Common myeloid progenitor, CD34-positive (primary cell): ENCODE measurements at places on chromosomes 6 and 20.
A peak's percentile ranks its signal among the peaks of the same experiment; 100 is the strongest.

DNA sequence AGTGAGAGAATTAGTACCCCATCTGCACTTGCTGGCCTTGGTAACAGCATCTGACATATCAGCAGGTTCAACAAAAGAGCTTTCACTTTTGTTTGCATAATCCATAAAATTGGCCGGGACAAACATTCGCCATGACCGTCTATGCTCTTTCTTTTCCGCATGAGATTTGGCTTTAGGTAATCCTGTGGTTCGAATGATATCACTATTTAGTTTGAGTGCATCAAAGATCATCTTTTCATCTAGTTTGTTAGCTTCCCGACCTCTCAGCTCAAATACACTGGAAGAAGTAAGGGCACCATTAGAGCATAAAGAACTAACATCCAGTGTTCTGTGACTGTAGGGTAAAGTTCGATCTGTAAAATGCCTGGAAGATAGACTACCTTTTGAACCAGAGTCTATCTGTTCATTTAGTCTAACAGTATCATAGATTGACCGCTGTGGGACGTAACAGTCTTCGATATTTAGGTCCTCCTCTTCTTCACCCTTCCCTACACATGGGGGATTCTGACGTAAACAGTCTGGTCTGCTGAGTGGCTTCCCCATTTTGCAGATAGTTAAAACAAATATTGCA lies 101.6 kb downstream of the DST start:
- peak; percentile 41 for DNase-seq

DNA sequence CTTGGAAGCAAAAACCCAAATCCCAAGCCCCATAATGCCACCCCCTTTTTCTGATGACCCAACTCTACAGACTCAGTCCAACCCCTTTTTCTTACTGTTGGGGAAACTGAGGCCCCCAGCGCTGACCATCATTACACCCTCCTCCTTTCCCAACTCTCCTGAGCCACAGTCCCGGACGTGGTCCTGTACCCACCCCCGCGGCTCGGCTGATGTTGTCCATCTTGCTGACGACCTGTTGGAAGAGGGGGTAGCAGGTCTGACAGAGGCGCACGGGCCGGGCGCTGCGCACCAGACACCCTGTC lies 533 bp downstream of the OSTM1 start:
- DNase-seq: no peak

GRCh38 chr6:37103169-37104039 lies 66.5 kb upstream of the PIM1 start:
- peak; percentile 82 for DNase-seq

DNA sequence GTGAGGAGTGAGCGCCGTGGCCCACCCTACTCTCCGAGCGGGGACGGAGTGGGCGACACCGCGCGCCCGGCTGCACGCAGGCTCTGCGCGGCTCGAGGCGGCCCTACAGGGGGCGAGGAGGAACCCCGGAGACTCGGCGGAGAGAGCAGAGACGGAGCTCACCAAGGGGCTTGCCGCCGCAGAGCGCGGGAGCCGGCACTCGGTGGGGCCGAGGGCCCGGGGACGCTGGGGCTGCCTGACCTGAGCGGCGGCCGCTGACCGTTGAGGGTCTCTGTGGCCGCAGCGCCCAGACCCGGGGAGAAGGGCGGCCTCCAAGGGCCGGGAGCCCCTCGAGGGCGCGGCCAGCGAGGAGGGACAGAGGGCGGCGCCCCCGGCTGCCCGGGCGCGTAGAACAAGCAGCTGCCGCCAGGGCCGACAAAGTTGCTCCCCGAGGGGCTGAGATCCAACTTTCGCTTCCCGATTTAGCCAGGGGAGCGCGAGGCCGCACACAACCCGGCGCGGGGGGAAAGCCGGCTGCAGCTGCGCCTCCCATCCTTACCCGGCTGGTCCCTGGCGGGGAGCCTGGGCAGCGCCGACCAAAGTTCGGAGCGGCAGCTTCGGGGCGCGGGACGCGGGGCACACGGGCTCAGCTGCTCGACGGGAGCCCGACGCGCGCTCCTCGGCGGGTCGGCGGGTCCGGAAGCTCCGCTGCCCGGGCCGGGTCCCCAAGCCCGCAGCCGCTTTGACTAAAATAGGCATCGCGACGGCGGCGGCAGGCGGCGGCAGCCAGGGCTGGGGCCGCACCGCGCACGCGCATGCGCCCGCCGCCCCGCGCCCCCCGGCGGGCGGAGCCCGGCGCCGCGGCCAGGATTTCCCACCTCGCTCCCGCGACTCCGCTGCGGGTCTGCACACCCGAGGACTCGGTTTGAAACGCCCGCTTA lies 43.1 kb downstream of the POPDC3 start:
- DNase-seq: peak; percentile 31

- no peak for DNase-seq
Observed at GRCh38 chr20:63794614-63795013, 36.5 kb downstream of the ZBTB46 start.

GRCh38 chr6:37920667-37921066 lies 101.1 kb downstream of the ZFAND3 start:
- no peak for DNase-seq

- peak; percentile 27 for DNase-seq
Observed at GRCh38 chr6:135403584-135403983, 94.0 kb downstream of the AHI1 start.

DNA sequence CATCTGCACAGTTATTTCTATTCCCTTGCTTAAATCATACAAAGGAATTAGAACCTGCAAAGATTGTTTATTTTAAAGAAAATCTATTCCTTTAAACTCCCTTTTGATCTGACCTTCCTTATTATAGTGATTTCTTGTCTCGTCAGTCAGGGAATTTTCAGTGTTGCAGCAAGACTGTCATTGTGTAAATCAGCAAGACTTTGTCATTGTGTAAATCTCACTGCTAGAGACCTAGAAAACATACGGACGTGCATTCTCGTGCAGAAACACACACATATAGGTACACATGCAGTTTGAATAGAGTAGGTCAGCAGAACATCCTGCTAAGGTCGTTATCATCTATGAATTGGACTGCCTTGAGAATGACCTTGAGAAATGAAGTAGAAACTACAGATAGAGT lies 6.2 kb upstream of the SGK1 start:
- no peak for DNase-seq

DNA sequence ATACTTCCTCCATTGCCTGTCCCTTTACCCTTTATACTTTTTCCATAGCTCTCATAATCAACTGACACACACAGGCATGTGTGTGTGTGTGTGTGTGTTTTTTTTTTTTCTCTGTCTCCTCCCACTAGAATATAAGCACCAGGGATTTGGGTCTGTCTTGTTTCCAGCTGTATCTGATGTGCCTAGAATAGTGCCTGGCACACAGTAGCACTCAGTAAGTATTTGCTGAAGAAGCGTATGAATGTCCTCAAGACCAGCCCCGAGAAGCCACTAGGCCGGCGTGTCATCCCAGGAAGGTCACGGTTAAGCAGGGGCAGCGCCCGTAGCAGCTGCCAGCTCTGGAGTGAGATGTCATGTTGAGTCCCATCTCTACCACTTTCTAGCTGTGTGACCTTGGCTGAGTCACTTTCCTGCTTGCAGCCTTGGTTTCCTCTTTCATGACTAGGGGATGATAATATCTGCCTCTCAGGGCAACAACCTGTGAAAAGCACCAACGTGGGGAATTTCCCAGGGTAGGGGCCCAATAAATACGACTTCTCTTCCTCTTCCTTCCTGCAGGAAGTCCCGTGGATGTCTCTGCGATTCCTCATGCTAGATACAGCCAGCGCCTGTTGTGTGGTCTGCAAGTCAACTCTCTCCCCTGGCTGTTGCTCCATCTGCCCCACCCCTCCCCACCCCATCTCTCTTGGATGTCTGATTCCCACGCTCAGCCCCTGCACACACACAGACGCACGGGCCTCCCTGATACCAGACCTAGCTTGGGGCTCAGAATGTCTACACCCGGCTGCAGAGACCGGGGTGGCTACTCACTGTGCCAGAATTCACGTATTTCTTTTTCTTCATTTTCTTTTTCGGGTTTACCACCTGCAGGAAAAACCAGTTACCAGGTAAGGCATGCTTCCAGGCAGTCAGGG lies 58.1 kb downstream of the RAB44 start:
- peak; percentile 35 for DNase-seq

GRCh38 chr20:42785041-42785440 lies 404.7 kb downstream of the PTPRT start:
- no peak for DNase-seq

DNA sequence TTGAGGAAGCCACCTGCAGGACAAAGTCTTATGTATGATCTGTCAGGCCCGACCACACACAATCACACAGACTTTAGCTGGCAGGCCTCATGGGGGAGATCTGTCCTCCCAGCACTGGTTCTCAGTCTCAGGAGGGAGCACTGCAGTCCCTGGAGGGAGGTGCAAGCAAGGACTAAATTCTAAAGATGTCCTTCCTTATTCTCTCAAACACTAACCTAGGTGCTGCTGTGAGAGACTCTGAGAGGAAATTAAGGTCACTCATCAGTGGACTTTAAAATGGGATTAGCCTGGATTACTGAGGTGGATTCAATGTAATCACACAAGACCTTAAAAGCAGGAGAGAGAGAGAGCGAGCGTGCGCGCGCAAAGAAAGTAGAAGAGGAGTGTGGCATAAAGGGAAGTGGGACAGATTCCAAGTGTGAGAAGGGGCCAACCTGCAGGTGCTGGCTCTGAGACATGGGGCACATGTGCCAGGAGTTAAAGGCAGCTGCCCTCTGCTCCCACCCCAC lies 14.3 kb downstream of the GLO1 start:
- DNase-seq: peak; percentile 66

- no peak for DNase-seq
Observed at GRCh38 chr6:151160929-151161757, 78.6 kb upstream of the AKAP12 start.

GRCh38 chr6:166830891-166831363 lies 125.4 kb downstream of the RNASET2 start:
- no peak for DNase-seq

DNA sequence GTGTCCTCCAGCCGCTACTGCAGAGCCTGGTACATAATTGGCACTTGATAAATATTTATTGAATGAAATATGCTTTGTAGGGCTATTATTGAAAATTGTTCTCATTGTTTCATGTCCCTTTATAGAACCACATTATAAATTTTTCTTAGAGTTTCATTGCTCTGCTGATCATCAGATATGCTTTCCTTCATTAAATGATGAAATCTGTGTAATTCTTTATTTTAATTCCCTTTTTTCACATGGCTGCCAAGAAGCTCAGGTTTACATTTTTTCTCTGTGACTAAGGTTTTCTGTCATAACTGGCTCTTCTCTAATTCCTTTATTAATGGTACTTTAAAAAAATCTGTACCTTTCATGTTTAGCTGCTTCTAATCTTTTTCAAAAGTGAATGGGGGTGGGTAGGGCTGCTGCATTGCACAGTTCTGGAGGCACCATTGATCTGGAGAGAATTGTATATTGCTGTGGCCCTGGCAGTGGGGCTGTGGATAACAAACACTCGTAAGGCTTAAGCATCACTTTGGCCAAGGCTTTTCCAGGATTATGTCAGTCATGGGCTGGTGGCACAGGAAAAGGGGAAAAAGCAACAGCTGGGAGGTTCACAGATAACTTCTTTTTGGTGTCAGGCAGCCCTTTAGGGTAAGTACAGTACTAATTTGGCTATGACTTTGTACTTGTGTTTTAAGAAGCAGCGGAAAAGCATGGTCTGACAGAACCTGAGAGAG lies 43.8 kb downstream of the ARFGEF2 start:
- no peak for DNase-seq

GRCh38 chr20:4341804-4342485 lies 326.6 kb upstream of the RNF24 start:
- DNase-seq: peak; percentile 10

GRCh38 chr6:133951227-133951626 lies 1.8 kb upstream of the TBPL1 start:
- DNase-seq: no peak

DNA sequence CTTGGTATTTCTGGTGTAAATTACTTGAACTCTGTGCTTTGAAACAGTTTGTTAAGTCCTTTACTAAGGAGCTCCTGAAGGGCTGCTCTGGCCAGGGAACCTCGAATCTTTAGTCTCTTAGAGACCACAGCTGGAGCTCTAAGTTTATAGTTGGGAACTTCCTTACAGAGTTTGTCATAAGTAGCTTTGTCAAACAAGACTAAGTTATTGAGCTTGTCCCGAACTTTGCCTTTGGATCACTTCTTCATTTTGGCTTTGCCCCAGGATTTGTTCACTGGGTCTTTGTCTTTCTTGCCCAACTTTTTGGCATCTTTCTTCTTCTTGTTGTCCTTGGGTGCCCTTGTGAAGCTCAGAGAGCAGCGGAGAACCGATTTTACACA lies 64.8 kb downstream of the FAM50B start:
- DNase-seq: no peak

- DNase-seq: peak; percentile 92
Observed at GRCh38 chr6:11732036-11732631, 46.5 kb downstream of the ADTRP start.

DNA sequence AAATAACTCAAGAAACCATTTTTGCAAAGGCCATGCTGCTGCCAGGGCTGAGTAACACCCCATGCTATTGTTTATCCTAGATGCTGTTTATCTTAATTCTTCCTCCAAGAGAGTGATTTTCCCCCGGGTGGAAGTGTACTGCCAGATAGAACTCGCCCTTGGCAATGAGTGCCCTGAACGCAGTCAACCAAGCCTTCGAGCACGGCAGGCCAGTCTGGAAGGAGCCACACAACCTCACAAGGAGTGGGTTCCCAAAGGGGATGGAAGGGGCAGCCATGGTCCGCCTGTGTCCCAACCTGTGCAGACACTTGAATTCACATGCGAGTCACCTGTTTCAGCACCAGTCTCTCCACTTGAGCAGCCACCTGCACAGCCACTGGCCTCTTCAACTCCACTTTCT lies 31.9 kb downstream of the PNPLA1 start:
- DNase-seq: no peak

GRCh38 chr6:168299541-168300511 lies 19.8 kb downstream of the DACT2 start:
- no peak for DNase-seq

- no peak for DNase-seq
Observed at GRCh38 chr6:139376017-139376330, 1.5 kb upstream of the CITED2 start.

GRCh38 chr6:16058201-16058928 lies 70.5 kb upstream of the MYLIP start:
- DNase-seq: no peak

DNA sequence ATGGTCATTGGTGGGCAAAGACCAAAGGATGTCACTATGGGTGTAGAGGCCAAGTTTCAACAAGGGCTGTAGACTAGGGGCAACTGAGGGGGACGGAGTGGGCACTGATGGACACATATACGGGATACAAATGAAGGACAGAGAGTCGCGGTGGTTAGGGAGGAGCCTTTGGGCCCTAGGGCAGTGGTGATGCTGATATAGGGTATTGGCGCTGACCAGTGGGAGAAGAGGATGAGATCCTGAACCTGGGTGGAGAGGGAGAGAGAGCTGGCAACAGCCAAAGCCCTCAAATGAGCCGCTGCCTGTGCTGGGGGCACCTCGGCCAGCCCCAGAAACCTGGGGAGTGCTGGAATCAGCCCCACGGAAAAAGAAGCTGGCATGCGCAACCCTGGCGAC lies 1.6 kb downstream of the CDH22 start:
- DNase-seq: no peak
